Karpas-422 (cell line): ENCODE measurements at places on chromosomes 6 and 20.

DNA sequence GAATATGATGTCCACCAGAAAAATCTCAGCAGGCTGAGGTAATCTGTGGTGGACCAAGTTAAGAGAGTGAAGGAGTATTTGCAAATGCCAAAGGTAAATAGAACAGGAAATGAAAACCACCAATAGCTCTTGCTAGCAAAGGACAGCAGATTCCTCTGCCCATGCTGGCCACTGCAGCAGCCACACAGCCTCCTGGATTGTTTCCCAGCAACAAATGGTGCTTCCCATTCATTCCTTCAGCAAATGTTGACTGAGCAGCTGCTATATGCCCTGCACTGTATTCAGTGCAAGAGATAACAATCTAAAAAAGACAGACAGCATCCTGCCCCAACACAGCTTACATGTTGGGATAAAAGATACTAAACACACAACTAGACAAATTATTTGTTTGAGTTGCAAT lies 11.0 kb downstream of the ROS1 start:
- no peak for DNase-seq

DNA sequence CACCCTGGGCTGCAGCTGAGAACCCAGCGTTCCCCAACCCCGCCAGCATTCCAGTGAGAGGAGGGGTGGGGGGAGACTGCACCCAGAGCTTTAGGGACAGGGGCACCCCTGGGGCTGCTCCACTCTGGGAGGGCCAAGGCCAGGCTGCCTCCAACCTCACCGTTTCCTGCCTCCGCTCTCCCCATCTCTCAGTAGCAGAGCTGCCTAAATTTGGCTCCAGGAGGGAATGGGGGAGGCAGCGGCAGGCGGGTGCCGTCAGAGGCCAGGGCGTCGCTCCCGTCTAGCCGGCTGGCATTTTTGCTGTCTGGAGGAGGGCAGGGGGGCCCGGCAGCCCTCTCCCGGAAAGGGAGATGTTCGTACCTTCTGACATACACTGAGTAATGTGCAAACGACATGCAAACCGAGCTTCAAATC lies 46.6 kb downstream of the NOL4L start:
- DNase-seq = peak; percentile 47

GRCh38 chr6:2508071-2508470 lies 242.7 kb downstream of the MYLK4 start:
- DNase-seq = no peak

DNA sequence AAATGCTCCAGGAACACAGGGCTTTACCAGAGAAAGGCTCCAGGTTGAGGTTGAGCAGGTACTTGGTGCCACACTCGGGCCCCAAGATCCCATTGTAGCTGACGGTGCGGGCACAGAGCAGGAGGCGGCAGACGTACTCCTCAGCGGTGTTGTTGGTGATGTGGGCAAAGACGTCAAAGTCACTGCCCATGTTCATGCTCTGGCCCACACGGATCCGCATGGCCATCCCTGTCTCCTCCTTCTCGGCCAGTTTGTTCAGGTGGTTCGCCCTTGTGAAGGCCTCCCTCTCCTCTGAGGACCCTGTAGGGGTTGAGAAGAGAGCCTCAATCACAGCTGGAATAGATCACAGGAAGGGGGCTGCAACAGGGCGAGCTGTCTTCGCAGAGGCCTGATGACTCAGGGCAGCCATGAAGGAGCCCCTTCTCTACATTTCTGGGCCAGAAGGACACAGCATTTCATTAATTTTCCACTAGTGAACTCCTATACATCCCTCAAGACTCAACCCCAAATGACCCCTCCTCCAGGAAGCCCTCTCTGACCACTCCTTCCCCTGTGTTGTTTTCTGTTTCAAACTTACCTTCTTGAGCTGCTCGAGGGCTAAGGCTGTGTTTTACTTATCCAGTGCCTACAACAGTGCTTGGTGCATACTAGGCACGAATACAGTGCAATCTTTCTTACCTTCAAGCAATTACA lies 26.8 kb downstream of the TGM2 start:
- DNase-seq = no peak

DNA sequence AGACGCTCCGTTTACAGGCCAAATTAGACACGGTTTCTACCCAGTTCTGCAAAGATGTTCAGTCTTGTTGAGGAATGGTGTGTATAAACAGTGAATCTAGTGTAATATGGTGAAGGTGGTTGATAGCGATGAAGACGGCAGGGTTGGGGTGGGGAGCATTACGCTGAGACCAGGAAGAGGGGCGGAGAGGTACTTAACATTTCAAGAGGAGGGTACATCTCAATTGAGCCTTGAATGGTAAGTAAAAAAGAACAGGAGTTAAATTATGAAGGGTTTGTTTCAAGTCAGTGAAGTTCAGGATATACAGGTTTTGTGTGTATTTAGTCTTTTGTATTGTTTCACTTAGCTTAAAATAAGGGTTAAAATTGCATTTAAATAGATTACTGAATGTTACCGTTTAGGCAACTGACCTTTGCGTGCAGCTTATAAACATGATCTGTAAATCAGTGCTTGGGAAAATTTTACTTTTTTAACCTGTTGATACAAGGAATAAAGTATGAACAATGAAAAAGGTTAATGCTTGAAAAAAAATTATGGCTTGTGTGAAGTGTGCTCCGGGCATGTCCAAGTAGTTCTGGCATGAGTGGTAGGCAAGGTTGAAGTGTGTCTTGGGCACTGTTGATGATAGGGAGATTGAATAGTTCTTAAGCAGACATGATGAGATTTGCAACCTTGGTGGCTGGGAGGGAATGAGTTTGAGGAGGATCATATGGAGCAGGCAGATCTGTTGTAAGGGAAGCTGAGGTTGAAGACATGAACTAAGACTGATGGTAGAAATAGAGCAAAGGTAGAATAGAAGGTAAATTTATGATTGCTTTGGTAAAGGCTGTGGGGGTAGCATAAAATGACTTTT lies 842 bp downstream of the POLR1C start:
- peak; percentile 70 for DNase-seq

- DNase-seq = no peak
These were observed 28.4 kb downstream of the WRNIP1 start for GRCh38 chr6:2793534-2794151.

GRCh38 chr6:109242925-109243324 lies 139.3 kb downstream of the CD164 start:
- DNase-seq = no peak

DNA sequence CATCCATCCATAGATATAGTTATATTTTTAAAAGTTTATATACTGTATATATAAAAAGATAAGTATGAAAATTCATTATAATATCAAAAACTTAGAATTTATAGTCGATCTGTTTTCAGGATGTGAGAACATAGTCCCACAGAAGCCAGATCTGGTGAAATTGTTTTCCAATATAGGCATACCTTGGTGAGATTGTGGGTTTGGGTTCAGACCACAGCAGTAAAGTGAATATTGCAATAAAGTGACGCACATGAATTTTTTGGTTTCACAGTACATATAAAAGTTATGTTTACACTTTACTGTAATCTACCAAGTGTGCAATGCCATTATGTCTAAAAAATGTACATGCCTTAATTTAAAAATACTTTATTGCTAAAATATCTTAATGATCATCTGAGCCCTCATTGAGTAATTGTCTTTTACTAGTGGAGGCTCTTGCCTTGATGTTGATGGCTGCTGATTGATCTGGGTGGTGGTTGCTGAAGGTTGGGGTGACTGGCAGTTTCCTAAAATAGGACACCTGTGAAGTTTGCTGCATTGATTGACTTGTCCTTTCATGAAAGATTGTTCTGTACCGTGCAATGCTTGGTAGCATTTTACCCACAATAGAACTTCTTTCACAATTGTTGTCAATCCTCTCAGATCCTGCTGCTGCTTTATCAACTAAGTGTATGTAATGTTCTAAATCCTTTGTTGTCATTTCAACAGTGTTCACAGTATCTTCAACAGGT lies 29.8 kb downstream of the AIG1 start:
- DNase-seq = no peak
